ENCODE measurements at places on chromosomes 6 and 20. TPM values are rescaled to one million over a fixed set of nuclear protein-coding genes. Genes with fewer than 3 reads are reported as not detected.

DNA sequence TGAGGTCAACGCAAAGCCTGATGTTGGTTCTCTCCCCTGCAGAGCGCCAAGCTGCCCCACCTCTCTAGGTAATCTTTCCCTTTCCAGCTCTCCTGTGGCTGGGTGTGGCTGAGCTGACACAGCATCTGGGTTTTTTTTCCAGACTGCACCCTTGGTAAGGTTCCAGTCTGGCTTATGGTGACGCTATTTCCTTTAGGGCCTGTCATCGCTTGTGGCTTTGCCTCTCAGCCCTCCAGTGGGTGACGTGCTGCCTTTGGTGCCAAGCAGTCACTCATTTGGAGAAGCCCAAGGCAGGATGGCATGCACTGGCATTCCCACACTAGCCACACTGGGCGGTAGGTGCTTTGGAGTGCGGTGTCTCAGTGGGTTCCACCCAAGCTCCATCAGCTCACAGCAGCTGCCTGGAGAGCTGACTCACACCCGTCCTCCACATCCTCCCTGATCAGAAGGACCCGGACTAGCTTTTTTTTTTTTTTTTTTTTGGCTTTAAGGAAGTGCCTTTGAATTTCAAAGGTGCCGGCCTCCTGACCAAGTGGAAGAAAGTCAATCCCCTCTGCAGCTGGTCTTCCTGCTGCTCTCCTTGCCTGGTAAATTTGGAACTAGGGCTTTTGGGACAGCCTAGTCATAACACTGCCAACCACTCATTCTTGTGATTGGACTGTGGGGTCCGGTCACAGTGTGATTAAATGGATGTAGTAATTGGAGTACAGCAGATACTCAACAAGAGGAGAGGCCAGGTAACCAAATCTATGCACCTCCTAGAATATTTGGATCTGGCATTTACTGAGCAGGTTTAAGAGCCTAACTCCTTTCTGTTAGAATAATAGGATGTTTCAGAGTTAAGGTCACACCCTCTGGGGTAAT is 153.6 kb downstream of the CD83 start:
- H3K27me3 ChIP-seq = no peaks in the 10 kb centered on the region
- H3K4me1 ChIP-seq = peaks cover 13% of the 10 kb centered on the region
- H3K4me3 ChIP-seq = no peak overlapping the region
- no peaks in the 10 kb centered on the region for H3K36me3 ChIP-seq
- no peak overlapping the region for H3K27ac ChIP-seq

The EEF1E1 gene
- polyA plus RNA-seq = 59.1 TPM

DNA sequence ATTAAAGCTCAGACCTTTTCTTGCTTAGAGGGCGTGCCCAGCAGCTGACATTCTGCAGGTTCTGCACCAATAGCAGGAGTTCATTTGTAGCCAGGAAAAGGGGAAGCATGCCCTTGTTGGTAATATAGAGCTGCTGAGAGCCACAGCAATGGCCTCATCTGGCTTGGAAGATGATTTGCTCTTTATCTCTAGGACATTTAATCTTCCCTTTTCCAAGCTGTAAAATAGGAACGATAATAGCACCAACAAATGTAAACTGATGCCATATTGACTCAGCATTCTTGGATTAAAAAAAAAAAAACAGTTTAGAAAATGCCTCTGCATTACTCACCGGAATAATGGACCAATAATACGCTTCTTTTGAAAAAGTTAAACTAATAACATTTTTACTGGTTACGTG is 93.4 kb upstream of the SLC2A12 start:
- peaks cover 2% of the 10 kb centered on the region for H3K27me3 ChIP-seq
- H3K4me3 ChIP-seq = no peak overlapping the region
- H3K36me3 ChIP-seq = no peaks in the 10 kb centered on the region
- no peaks in the 10 kb centered on the region for H3K4me1 ChIP-seq

DNA sequence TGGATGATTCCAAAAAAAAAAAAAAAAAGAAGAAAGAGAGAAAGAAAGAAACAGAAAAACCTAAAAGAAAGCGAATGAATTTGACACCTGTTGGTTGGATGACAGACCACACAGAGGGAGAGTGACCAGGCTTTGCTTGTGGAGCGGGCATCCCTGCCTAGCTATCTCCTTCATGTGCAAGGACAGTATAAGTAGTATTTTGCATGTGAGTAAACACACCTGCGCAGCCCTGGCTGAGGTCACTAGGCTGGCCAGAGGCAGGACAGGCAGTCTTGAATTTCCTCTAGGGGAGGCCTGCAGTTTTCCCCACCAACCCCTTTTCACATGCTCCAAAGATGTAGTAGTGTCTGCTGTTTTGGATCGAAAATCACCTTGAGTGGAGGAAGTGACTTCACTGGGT is 126.4 kb downstream of the CCDC170 start:
- DNase-seq = no peak
- H3K4me3 ChIP-seq = no peak overlapping the region
- H3K27me3 ChIP-seq = no peaks in the 10 kb centered on the region
- no peak overlapping the region for H3K27ac ChIP-seq
- H3K36me3 ChIP-seq = no peaks in the 10 kb centered on the region

- peak; percentile 73 for DNase-seq
- H3K27me3 ChIP-seq = no peaks in the 10 kb centered on the region
- H3K4me3 ChIP-seq = peak overlapping the region; percentile 74
- H3K27ac ChIP-seq = peak overlapping the region; percentile 78
- H3K4me1 ChIP-seq = peaks cover 15% of the 10 kb centered on the region
These were observed 39.2 kb downstream of the SAMD3 start for GRCh38 chr6:130183271-130184222.

Data from CD4-positive, CD25-positive, alpha-beta regulatory T cell (primary cell).